SIG-M5 (cell line): ENCODE measurements at places on chromosomes 5 and 9.

DNA sequence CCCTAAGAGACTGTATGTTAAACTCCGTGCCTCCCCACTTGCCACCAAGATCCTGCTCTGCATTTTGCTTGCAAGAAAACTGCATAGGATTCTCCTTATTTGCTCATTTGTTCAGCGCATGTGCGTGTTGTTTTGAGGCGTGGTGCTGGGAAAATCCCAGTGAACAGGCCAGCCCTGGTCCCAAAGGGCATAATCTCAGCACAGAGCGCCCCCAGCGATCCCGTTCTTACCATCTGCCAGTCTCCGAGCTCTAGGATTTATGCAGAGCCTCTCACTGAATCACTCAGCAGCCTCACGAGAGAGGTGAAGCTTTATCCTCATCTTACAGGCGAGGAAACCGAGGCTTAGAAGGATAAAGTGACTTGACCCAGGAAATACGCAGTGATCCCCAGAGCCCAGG, 11.5 kb downstream of the PRRX2 start:
- DNase-seq, result no peak

DNA sequence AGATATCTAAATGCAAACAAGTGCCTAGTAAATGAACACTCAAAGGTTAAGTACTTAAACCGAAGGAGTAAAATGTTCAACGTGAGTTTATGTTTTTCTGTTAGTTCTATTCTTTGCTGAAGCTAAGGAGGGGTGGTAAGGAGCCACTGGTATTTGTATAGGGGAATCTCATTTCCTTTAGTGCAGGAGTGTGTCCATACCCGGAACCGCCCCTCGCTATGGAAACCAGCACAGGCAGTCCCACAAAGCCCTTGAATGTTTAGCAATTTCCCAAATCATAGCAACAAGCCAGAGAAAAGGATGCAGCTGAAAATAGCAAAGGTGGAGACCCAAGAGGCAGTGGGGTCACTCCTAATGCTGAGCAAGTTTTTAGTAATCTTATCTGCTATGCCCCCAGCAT, 78.8 kb upstream of the STK32A start:
- DNase-seq, result no peak

GRCh38 chr5:104821606-104822005, 1259.0 kb upstream of the NUDT12 start:
- DNase-seq, result no peak

DNA sequence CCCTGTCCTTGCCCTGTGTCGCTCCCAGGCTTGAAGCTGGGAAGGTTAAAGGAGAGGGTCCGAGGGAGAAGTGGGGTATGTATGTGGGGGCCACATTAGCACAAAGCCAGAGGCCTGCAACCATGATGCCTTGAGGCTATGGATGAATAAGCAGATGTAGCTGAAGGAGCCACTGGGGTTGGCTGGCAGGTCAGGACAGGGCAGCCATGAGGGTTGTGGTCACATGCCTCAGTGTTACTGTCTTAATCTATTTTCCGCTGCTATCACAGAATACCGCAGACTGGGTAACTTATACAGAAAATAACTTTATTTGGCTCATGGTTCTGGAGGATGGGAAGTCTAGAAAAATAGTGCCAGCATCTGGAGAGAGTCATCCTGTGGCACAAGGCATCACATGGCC, 9.2 kb upstream of the GRHPR start:
- DNase-seq, result no peak

GRCh38 chr5:581266-581665, 30.9 kb upstream of the CEP72 start:
- no peak for DNase-seq

GRCh38 chr9:13816837-13817236, 497.1 kb downstream of the NFIB start:
- DNase-seq, result no peak

DNA sequence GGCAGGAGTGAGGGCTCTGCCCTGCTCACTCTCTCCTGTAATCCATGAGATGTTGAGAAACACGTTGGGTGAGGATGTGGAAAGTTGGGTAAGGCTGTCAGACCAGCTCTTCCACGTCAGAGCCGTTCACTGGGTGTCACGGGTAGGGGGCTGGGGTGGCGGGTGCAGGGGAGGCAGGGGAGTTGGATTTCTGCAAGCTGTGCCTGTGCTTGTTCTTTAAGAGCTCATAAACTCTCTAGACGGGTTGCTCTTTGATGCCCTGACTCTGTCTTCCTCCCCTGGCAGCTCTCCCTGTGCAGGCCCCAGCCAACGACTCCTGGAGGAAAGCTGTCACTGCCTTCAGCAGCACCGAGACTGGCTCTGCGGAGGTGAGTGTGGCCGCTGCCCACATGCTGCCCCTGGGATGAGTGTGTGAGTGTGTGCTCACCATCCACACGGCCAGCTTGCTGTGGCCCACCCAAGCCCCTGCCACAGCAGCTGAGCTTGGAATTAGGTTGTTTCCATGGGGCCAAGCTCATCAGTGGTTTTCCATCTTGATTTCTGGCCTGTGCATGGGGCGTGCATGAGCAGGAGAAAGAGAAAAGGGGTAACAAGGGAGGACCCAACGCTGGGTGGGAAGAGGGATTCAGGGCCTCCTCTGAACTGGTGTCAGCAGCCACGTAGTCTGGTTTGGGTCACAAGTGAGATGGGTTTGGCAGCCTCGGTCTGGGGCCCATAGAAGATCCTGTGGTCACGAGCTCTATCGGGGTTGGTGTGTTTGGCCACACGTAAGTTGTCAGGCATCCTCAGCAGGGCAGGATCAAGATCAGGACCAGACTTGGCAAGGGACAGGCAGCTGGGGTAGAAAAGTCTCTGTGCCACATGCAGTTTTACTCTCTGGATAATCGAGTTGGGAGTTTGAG, 21.0 kb upstream of the POMT1 start:
- DNase-seq, result no peak

DNA sequence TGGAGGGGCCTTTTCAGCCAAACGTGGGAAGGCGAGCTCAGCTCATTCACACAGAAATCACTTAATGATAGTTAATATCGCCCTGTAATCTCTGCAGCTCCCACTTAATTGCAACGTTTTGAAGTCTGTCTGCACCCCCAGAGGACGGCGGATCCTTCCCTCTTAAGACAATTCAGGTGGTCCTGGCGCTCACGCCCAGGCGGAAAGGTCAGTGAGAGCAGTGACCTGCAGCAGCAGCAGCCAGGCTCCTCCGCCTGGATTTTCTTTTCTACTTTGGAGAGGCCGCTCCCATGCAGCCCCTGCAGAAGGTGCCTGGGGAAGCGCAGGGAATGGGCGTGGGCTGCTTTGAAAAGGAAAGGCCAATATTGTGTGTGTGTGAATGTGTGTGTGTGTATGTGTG, 400.9 kb upstream of the IRX1 start:
- no peak for DNase-seq

DNA sequence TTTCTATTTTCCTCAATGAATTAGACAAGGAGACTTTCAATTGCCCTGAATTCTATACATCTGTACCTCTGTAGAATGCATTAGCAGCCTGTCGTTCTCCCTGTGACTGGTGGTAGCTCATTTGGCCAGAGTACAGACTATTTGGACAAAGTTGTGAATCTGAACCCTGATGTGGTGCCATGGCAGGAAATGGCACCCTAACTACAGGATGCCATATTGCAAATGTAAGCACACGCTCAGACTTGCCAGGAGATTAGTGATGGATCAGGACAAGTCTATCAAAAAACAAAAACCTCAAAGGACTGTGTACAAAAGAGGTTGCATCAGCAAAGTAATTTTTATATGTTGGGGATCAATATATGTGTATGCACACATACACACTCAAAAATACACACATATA, 58.3 kb downstream of the SVEP1 start:
- DNase-seq, result no peak

- DNase-seq, result no peak
Observed at GRCh38 chr9:105355781-105356180, 92.1 kb upstream of the FSD1L start.

- no peak for DNase-seq
Observed at GRCh38 chr5:36535378-36535777, 71.0 kb upstream of the SLC1A3 start.

GRCh38 chr9:125428060-125428901, 166.7 kb downstream of the GAPVD1 start:
- no peak for DNase-seq

DNA sequence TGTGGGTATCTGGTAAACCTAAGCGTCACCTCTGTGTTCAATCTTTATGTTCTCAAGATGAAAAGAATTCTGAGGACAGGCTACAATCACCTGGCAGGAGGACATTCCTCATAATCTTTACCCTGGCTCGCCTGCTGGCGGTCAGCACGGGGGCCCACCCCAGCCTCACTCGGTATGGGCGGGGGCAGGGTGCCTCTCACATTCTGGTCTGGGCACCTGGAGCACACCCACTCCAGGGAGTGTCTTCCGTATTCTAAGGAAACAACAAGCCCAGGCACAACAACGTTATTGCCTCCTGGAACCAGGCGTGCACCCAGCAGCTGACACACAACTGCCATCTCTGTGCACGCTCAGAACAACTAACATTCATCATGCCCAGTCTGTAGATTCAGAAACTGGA, 179.8 kb downstream of the ROR2 start:
- DNase-seq, result no peak

GRCh38 chr9:90012949-90013348, 408.1 kb downstream of the GADD45G start:
- DNase-seq, result no peak

GRCh38 chr9:86034863-86035734, 64.3 kb downstream of the GOLM1 start:
- no peak for DNase-seq

GRCh38 chr9:123350590-123351310, 5.2 kb upstream of the CRB2 start:
- no peak for DNase-seq

GRCh38 chr5:135843571-135844337, 9.3 kb downstream of the SLC25A48 start:
- DNase-seq, result no peak

DNA sequence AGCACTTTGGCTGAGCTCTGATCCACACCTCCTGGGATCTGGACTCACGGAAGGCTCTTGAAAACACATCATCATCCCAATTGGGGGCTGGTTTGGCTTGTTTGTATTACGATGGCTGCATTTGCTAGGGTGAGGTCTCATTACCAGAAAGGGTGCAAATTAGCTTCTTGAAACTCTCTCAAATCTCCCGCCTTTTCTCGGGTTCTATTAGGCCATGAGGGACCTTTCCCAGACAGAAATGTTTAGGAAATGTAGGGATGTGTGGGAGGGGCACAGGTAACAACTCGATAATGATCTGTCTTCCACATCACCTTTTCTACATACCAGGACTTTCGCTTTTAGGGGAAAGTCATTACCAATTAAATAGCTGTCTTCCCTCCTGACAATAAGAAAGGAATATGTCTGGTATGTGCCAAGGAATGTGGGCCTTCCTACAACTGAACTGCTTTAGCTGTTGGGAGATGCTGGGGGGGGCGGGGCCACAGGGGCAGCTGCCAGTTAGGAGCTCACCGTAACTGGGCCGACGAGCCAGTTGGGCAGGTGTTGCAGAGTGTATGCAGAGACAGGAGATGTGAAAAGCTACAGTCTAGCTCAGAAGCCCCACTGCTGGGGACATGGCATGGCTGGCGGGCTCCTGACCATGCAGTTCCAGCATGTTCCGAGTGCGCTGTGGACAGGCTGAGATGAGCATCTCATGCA, 71.2 kb downstream of the AK8 start:
- no peak for DNase-seq

DNA sequence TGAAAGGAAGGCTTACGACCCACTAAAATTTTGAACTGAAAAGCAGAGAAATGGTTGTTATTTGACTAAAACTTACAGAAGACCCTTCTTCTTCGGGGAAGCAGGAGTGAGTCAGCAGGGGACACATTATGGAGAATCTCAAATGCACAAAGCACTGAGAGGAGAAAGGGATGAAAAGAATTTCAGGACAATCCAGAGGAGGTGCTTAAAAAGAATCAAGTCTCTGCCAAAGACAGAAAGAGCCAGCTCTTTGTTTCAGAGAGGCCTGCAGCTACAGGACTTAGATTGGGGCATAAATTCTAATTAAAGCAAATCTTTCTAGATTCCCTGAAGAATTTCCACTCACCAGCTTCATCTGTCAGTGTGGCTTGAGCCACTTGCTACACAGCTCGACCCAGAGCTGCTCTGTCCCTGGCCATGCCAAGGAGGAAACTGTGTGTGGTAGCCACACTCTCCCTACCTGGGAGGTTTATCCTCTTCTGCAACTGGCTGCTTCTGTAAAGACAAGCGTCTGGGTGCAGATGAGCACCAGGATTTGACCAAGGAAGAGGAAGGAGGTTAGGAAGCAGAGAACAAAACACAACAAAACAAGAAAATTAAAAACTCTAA, 89.9 kb downstream of the SEMA5A start:
- DNase-seq, result no peak

DNA sequence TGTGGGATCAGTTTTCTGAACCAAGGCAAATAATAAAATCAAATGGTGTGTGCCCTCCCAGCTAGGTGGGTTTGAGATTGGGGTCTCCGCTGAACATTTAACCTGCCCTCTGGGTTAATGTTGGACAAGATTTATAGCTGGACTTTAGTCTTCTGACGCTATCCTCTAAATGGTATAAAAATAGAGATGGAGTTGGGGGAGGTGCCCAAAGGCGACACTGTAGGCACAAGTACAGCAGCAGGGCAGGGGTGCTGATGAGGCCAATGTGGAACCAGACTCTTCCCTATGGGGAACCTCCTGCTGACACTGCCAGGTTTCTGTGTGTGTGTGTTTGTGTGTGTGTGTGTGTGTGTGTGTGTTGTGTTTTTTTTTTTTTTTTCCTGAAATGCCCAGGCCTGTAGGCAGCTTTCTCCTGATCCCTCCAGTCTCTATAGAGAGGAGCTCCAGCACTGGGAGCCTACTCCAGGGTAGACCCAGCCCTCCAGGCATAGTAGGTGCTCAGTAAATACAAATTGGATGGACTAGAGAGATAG, 37.9 kb downstream of the PCDH1 start:
- DNase-seq, result no peak

- DNase-seq, result no peak
Observed at GRCh38 chr5:176609724-176610434, at the start of gene GPRIN1. Gene GPRIN1 (minus strand): TSS chr5:176610156. CDS start chr5:176599834, 10,322 bp downstream.

DNA sequence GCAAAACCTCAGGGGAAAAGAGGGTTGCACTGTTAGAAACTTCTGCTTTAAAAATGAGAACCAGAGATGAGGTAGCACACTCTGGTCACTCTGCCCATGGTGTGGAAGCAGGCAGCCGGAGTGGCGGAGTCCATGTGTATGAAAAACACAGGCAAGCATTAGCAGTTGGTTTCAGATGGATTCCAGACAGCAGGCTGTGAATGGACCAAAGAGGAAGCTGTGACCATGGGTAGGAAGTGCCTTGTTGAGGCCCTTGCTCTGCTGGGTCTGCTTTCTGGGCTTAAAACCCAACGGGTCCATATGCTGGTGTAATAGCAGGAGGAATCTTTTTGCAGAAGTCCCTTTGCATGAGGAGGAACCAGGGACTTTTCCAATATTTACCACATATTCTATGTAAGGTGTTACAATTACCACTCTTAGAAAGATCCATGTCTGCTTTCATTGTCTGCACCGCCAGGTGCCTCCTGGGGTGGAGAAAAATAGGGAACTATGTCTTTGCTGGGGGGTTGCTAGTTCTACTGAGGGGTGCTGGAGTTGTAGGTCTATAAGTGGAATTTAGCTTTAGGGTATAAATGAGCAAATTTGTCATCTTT, 77.0 kb downstream of the ANKRD55 start:
- DNase-seq, result no peak
